ENCODE measurements at places on chromosomes 7 and 10.

GRCh38 chr10:90125456-90126255 lies 424.3 kb downstream of the KIF20B start:
- no peak for DNase-seq

GRCh38 chr10:121698336-121698735 lies 100.1 kb upstream of the FGFR2 start:
- DNase-seq = no peak

DNA sequence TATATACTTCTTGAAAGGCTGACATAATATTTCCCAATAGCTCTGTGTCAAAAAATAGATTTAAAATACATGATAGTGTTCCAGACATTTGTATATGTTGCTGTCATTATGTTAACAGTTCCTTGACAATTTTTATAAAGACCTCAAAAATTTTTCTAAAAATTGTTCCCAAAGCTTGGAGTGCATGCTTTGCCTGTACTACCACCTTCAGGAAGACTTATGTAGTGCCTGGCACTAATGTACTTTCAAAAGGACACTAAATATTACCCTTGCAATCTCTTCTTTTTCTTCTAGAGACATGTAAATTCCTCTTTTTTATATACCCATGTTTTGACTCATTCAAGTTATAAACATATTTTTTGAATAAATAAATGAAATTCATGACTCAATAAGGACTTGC lies 48.0 kb upstream of the SP8 start:
- peak; percentile 26 for DNase-seq

DNA sequence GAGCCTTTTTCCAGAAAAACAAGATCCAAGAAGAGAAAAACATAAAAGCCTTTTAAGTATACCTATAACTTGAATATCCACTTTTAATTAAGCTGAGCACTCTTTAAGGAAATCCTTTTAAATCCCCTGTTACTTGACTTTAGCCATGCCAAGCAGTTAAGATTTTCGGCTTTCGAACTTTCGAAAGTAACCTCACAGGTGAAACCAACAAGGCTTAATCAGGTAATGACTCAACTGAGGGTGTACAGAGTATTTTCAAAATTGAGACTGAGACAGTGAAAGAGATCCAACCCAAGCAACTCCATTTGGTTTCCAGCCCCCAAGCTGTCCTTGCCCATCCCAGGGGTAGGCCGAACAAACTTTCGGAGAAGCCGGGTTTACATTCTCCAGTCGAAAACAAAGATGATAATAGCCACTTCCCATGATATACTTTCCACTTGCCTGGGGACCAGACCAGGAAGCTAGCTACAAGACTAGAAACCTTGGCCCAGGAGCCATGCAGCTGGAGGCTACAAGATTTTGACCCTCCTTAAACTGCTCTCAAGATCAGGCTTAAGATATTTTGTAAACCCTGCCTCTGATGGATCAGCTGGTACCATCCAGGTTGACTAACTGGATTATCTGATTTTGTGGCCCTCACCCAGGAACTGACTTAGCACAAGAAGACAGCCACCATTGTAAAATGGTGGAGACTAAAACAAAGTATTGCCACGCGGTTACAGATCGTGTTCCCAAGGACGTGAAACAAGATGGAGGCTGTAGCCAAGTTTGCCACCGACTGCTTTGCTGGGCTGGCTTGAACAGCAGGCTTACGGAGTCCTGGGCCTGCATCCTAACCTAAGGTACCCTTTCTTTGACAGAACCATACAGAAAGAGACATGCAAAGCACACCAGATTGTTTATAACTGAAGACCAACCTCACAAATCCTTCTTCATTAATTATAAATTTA lies 32.3 kb downstream of the C1GALT1 start:
- DNase-seq = no peak

DNA sequence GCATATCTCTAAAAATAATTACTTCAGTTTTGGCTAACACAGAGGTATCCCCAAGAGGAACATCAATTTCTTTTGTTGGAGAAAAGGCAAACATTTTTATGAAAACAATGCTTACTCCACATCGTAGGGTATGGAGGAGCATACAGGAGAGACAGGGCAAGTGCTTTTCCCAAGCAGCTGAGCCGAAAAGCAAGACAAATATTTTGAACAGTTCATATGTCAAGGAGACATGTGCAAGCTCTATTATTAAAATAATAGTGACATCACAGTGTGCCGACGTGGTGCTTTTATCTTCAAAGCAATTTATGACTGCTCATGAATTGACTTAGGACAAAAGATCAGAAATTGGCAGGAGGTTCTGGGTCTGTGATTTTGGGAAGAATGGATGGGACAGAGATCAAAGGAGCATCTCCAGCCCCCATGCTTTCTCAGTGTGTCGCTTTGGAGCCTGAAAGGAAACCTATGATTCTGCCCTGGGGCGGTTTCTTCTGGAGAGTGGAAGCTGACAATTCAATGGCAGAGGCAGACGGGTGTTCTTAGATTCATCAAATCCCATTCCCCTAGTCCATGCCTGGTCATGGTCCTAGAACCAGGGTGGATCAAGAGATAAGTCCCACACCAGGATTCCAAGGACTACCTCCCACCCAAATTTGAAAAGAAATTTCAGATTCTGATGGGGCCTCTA lies 97.1 kb downstream of the JCAD start:
- no peak for DNase-seq

DNA sequence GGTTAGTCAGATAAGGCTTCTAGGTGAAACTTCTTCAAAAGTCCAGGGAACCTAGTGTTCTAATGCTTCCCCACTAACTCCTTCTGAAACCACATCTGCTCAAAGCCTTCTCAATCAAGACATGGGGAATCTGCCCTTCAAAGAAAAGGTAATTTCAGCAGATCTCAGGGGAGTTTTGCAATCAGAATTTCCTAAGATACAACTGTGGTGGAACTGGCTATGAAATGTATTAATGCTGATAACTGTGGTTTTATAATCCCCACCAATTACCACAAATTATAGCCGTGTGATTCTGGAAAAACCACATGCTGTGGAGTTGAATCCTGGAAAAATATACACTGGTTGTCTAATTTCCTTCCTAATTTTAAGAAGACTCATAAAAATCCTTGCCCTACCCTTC lies 233.8 kb downstream of the SORCS1 start:
- DNase-seq = no peak

GRCh38 chr7:139776486-139777132 lies 1.2 kb downstream of the HIPK2 start:
- peak; percentile 44 for DNase-seq

GRCh38 chr7:140238778-140239652 lies 62.2 kb upstream of the KDM7A start:
- DNase-seq = no peak

DNA sequence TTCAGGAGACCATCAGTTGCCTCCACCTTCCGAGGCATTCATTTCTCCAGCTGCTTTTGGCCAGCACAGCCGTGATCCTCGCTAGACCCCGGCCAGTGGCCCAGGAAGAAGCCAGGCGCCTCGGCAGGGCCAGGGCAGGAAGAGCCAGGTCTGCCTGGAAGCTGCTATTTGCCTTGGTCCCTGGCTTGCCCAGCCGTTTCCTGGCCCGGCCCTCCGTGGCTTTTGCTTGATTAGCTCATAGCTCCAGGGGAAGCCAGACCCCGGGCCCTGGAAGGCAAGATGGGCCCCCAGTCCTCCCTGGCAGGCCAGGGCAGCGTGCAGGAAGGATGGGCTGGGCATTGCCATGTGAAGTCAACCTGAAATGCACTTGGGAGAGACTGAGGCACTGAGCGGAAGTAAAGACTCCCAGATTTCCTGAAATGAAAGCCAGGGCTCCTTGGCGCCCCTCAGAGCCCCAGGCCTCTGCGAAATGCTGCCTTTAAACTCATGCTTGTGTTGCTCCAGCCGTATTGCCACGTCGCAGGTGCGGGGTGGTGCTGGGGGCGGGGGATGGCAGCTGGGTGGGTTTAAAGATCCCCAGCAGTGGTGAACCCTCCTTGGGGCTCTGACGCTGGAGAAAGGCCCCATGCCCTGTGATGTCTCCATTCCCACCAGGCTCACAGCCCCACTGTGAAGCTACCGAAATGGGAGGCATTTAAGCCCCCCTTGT lies 160.6 kb downstream of the GRK5 start:
- DNase-seq = no peak

GRCh38 chr10:119772334-119772733 lies 46.5 kb downstream of the INPP5F start:
- DNase-seq = no peak

DNA sequence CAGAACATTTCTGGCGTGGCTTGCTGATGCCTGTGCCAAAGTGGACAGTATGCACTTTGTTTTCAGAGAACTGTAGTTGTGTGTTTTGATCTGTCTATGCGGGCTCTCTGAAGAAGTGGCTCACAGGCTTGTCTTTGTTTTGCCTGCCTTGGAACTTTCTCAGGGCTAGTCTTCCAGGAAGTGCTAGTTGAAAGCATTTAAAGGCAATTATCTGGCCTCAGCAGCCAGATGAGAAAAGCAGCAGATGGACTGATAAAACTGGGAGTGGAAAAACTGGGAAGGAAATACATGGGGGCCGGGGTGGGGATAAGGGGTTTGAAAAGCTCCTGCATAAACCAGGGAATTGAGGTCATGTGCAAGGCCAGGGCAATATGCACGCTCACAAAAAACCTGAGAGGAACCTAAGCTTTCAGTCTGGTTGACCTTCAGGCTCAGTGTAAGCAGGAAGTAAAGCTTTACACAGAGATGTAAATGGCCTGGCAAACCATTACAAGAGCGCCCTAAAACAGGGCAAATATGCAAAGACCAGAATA lies 94.5 kb downstream of the ZNF33B start:
- no peak for DNase-seq

GRCh38 chr7:142024547-142024946 lies 28.9 kb downstream of the MGAM start:
- no peak for DNase-seq

DNA sequence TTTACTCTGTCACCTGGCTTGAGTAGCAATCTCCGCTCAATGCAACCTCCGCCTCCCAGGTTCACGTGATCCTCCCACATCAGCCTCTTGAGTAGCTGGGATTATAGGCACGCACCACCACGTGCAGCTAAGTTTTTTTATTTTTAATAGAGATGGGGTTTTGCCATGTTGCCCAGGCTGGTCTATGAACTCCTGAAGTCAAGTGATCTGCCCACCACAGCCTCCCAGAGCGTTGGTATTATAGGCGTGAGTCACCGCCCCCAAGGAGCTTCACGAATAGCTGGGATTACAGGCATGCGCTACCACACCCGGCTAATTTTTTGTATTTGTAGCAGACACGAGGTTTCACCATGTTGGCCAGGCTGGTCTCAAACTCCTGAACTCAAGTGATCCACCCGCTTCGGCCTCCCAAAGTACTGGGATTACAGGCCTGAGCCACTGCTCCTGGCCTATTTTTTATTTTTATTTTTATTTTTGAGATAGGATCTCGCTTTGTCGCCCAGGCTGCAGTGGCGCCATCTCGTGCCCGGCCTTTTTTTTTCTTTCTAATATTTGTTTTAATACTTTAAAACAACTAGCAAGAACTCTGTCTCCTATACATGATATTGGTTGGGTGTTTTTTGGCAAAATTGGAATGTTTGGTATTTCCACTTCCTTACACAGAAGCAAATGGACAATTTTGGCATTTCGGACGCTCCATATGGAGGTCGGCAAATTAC lies 1.1 kb downstream of the EFCAB10 start:
- no peak for DNase-seq

DNA sequence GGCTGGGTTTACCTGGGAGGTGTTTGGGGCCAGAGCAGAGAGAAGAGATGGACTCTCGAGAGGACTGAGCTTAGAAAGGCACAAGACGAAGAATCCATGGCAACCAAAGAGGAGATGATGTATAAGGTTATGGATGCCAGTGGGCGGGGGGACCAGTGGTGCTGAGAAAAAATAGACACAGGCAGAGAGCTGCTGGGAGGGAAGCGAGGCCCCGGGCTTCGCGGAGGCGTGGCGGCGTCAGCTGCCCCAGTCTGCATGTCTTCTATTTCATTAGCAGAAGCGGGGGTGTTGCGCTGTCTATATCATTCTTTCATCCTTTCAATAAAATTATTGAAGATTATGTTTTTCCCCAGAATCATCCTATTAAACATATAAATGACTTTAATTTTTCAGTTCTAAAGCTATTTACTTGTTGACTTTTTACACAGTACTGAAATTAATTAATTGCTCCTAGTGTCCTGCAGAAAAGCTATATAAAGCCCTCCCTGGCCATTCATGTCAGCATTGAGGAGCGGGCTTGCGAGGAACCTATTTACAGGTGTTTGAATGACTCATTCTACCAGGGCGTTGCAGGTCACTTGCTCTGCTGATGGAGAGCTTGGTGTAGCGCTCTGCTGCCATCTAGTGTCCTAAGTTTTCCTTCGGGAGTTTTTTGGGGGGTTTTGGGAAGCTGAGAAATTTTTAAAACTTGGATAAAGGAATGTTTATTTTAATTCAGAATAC lies 42.9 kb upstream of the BHLHA15 start:
- peak; percentile 92 for DNase-seq

GRCh38 chr7:46220066-46220630 lies 299.1 kb upstream of the IGFBP3 start:
- DNase-seq = no peak

DNA sequence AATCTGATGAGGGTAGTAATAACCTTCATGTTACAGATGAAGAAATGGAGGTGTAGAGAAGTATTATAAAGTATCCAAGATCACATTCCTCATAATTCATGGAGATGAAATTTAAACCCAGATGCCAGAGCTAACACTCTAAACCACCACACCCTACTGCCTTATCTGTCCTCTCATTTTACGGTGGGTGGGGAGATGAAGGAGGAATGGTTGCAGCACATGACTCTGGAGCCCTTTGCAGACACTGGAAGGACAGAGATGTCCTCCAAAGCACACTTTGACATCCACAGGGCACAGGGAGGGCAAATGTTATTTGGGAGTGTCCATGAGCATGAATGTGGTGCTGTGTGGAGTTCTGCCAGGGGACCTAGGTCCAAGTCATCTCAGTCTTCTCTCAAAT lies 1.1 kb downstream of the PLEKHS1 start:
- no peak for DNase-seq

DNA sequence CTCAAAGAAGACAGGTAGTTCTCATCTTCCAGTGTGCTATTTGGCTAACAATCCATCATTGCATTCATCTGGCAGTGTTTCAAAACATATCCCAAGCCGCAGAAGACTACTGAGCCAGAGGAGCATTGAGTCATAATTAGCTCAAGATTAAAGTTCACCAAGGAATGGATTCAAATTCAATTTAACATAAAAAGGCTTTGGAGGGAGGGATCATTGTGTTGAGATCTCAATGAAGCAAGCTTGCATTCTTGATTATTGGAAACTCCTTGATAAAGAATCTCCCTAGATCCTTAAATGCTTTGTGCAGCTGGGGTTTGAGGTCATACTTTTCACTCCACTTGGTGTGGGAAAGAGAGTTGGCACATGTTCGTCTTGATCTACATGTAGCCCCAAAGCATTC lies 142.8 kb upstream of the SEMA3A start:
- no peak for DNase-seq

GRCh38 chr10:107442035-107442505 lies 277.6 kb upstream of the SORCS1 start:
- no peak for DNase-seq

All from HuH-7 (cell line).